H9 (cell line): ENCODE measurements at places on chromosomes 1 and 21.

DNA sequence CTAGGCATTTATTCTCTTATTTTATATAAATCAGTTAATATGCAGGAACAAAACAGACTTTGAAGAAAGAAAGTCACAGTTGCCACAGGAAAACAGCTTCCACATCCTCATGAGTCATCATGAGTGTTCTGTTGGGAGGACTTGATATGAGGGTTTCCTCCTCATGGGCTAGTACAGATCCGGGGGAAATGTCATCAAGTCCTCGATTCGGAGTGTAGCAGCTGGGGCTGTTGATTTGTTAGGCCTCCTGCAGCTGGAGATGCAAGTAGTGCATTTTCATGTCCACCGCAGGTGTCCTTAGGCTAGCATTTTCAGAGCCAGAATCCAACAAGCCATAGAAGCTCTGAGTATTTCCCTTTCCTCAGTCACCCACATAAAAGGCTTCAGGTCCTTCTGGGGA lies 36.7 kb downstream of the ADAM30 start:
- H3K27me3 ChIP-seq: no peaks in the 10 kb centered on the region
- no peaks in the 10 kb centered on the region for H3K36me3 ChIP-seq

DNA sequence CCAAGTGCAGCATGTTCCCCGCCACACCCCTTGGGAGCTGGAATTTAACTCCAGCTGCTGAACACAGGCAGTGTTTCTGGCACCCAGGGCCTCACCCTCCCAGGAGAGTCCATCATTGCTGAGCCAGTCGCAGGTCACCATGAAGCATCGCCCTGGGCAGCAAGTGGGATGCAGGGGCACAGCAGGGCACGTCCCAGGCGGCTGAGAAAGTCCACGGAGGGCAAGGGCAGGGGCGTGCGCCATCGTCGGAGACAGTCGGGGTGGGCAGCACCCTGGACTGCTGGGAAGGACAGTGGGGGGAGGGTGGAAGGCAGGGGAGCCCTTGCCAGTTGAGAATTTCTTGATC lies 69.2 kb upstream of the PDE9A start:
- H3K4me1 ChIP-seq: no peaks in the 10 kb centered on the region
- H3K4me3 ChIP-seq: no peak overlapping the region
- no peak for DNase-seq
- peaks cover 2% of the 10 kb centered on the region for H3K36me3 ChIP-seq
- no peak overlapping the region for H3K27ac ChIP-seq
- H3K27me3 ChIP-seq: no peaks in the 10 kb centered on the region

DNA sequence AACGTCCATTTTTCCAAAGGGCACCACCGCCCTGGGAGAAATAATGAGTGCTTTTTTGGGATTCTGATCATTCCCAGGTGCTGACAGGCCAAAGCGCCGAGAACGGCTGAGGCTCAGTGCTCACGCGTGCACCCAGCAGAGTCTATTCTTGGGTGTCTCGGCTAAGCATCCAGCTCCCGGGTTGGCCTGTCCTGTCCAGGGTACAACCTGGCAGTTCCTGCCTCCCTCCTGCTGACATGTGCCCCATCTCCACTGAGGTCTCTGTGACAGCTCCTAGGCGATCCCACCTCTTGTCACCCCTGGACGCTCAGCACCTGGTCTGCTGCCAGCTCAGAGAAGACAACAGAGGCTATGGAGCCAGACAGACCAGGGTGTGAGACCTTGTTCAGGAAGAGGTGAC lies 684.5 kb downstream of the PTPRU start:
- no peaks in the 10 kb centered on the region for H3K36me3 ChIP-seq
- no peak overlapping the region for H3K27ac ChIP-seq
- no peak for DNase-seq

DNA sequence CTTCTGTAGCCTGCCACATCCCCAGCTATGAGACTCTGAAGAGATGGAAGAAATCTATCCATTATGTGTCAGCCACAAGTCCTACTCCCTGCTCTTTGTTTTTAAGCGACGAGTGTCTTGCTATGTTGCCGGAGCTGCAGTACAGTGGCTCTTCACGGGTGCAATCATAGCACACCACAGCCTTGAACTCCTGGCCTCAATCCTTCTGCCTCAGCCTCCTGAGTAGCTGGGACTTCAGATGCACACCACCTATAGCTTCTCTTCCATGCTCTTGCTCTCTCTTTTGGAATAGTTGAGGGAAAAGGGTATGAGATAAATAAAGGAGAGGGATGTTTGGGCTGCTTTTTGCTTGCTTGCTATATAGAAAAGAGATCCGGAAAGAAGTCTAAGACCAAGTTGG lies 1.6 kb downstream of the TUFT1 start:
- H3K36me3 ChIP-seq: peaks cover 21% of the 10 kb centered on the region
- H3K27ac ChIP-seq: no peak overlapping the region
- peak overlapping the region; percentile 99 for H3K4me3 ChIP-seq
- no peaks in the 10 kb centered on the region; the same call in 1 of the 2 replicates for H3K27me3 ChIP-seq

DNA sequence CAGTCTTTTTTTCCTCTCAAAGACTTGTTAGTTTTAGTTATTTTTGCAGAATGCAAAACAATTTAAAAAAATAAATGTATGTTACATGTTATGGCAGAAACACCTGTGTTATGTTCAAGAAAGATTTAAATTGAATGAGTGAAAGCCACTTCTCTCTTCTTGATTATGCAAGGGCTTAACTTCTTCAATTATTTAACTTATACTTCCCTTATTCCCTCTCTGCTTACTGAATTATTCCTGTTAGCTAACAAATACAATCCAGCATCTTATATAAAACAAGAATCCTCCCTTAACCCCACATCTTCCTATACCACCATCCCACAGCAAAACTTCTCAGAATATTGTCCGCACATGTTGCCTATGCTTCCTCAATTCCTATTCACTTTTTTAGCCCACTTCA lies 10.7 kb upstream of the FCER1A start:
- H3K4me1 ChIP-seq: no peaks in the 10 kb centered on the region
- H3K4me3 ChIP-seq: no peak overlapping the region
- H3K36me3 ChIP-seq: no peaks in the 10 kb centered on the region
- H3K27me3 ChIP-seq: no peaks in the 10 kb centered on the region
- no peak for DNase-seq

DNA sequence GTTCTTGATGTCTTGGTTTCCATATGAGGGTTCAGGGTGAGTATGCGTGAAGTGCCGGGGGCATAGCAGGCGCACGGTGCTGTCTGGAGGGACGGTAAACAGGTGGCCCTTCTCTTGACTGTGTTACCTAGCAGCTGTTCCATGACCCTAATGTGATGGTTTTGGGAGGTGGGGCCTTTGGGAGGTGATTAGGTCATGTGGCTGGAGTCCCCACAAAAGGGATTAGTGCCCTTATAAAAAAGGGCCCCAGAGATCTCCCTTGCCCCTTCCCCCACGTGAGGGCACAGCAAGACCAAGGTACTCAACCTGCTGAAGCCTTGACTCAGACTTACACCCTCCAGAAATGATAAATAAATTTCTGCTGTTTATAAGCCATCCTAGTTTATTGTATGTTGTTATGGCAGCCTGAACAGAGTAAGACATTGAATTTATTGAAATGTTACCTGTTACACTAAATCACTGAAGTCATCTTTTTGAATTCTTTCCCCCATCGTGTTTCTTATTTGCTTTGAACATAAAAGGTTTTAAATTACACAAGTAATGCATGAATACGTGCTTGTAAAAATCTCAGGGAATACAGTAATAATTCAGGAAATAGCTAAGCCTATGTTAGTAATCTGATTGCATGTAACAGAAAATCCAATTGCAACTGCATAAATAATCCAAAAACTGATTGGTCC lies 15.6 kb downstream of the TRAPPC10 start:
- no peak overlapping the region for H3K4me3 ChIP-seq
- no peak overlapping the region for H3K27ac ChIP-seq
- no peak for DNase-seq
- no peaks in the 10 kb centered on the region; the same call in 1 of the 2 replicates for H3K27me3 ChIP-seq
- peaks cover 3% of the 10 kb centered on the region; the same call in 1 of the 2 replicates for H3K4me1 ChIP-seq
- peaks cover 9% of the 10 kb centered on the region for H3K36me3 ChIP-seq

GRCh38 chr1:167926486-167926997 lies 9.9 kb upstream of the DCAF6 start:
- H3K4me1 ChIP-seq: no peaks in the 10 kb centered on the region
- peak; percentile 36 for DNase-seq
- H3K27ac ChIP-seq: no peak overlapping the region

GRCh38 chr1:179814546-179814838 lies 63.1 kb downstream of the TOR1AIP2 start:
- DNase-seq: no peak
- H3K4me1 ChIP-seq: no peaks in the 10 kb centered on the region
- peak overlapping the region; percentile 89 for H3K4me3 ChIP-seq

GRCh38 chr1:32989160-32990050 lies 24.8 kb upstream of the RNF19B start:
- H3K36me3 ChIP-seq: no peaks in the 10 kb centered on the region
- no peak overlapping the region for H3K4me3 ChIP-seq
- H3K27ac ChIP-seq: no peak overlapping the region
- peaks cover 8% of the 10 kb centered on the region; the same call in 1 of the 2 replicates for H3K4me1 ChIP-seq
- no peaks in the 10 kb centered on the region for H3K27me3 ChIP-seq

DNA sequence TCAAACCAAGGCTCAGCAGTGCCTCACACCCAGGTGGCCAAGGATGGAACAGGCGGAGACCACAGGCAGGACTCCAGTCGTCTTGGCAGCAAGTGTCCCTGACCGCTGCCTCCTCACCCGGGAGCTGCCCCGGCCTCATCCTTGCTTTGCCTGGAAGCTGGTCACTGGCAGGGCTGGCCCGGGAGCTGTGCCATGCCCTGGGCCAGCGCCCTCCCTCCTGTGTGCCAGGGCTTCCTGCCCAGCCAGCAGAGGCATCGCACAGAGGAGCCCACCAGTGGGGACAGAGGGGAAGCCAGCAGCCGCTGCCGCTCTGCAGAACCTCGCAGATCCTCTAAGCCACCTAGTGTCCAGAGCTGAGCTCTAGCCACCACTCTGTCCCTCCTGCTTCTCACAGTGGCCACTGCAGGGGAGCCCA lies 7.8 kb downstream of the CASZ1 start:
- no peaks in the 10 kb centered on the region; the same call in 1 of the 2 replicates for H3K27me3 ChIP-seq
- DNase-seq: peak; percentile 65
- no peak overlapping the region for H3K27ac ChIP-seq
- H3K36me3 ChIP-seq: no peaks in the 10 kb centered on the region
- H3K4me3 ChIP-seq: no peak overlapping the region

DNA sequence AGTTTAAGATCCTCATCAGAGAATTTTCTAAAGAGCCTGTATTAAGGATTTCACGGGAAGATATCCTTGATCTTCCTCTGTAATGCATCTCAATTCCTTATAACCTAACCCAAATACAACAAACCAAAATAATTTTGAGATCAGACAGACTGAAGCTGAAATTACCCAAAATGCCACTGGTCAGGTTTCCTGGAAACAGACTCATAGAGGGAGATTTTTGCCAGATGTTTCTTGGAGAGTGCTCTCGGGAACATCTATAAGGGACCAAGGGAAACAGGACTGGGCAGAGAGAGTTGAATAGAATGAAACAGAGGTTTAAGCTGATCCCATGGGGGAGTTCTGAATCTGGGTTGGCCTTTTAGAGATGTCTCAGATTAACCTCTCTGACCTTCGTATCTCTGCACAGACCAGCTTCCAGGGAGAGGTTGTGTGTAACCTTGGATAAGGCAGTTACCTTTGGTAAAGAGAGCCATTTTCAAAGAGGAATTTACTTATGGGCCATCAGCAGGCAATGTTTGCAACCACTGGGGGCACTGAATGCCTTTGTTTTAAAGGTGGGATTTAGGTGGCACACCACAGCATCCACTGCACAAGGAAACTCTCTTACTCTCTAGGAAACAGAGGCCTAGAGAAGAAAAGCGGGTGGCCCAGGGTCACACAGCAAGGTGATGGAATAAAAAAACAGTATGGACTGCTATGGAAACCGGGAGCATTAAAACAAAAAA lies 130.8 kb upstream of the SGIP1 start:
- no peaks in the 10 kb centered on the region for H3K4me1 ChIP-seq
- H3K27me3 ChIP-seq: no peaks in the 10 kb centered on the region; the same call in 1 of the 2 replicates
- H3K36me3 ChIP-seq: no peaks in the 10 kb centered on the region

DNA sequence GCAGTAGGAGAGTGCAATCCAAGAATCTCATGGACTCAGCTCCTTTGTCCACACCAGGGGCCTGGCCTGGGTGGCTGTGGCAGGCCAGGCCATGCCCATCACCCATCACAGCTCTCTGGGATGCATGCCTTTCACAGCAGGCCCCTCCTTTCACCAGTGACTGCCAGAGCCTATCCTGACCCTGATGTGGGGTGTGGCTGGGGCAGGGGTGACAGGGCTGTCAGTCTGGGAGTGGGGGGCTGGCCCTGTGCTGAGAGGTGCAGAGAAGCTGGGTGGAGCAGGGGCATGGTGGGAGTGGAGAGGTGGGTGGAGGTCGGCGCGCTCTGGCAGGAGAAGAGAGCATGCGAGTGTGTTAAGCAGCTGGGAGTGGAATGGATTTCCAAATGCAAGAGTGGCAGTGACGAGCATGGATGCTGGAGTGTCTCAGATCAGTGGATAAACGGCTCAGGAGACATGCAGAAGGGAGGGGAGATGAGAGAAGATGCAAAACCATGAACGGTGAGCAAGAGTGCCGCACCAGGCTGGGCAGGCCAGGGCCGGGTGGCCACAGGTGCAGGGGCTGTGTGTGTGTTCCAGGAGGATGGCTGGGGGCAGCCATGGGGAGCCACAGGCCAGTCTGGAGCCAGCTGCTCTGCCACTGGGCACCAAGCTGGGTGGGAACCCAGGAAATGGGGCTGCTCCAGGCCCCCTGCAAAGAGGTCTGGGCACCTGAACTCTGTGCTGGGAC lies 39.6 kb upstream of the EDN2 start:
- no peak for DNase-seq
- no peaks in the 10 kb centered on the region; the same call in 2 of the 3 replicates for H3K36me3 ChIP-seq
- H3K27ac ChIP-seq: no peak overlapping the region
- H3K27me3 ChIP-seq: no peaks in the 10 kb centered on the region

DNA sequence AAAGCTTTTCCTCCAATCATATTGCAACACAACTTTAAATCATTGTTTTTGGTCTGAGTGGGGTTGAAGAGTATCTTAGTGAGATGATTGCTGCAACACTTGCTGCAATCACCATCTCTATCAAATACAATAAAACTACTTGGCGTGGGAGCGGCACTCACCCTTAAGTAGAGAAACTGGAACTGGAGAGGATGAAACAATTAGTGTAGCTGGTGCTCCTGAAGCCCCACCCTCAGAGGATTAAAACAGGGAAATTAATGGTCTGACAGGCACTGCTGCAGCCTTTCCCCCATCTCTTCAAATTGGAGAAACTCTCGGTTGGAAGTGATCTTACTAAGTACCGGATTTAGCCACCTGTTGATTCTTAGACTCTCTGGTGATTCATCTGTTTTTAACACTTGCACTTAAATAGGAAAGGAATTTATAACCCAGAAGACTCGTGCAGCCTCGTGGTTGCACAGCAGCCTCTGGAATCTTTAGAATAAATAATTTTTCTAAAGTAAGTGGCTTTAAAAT lies 80.5 kb upstream of the KIF26B start:
- H3K27me3 ChIP-seq: no peaks in the 10 kb centered on the region
- peaks cover 16% of the 10 kb centered on the region for H3K36me3 ChIP-seq
- no peak for DNase-seq
- no peak overlapping the region for H3K27ac ChIP-seq
